ENCODE measurements at places on chromosomes 3 and 15. TPM values are rescaled to one million over a fixed set of nuclear protein-coding genes. Genes with fewer than 3 reads are reported as not detected.

Gene SIDT1
- 0.81 TPM for total RNA-seq

Gene FOXL2NB
- 1.4 TPM for total RNA-seq

Gene PLA1A
- total RNA-seq: 0.56 TPM

Gene FSD2
- not detected for total RNA-seq

Gene WDR72
- total RNA-seq: 7.1 TPM

Gene SLC24A5
- total RNA-seq: not detected

Gene ACAD9
- 23.1 TPM for total RNA-seq

Gene ANKRD63
- 0.41 TPM for total RNA-seq

Gene SMAD6
- 21.0 TPM for total RNA-seq

Gene RYR3
- total RNA-seq: 0.01 TPM

Gene P2RY1
- 0.47 TPM for total RNA-seq

Gene ALDH1A2
- total RNA-seq: not detected

Gene GCNT3
- total RNA-seq: 158 TPM

Gene RAB11A
- 326 TPM for total RNA-seq
